MCF 10A (cell line): ENCODE measurements at places on chromosomes 11 and 22. TPM values are rescaled to one million over a fixed set of nuclear protein-coding genes. Genes with fewer than 3 reads are reported as not detected.
A peak's percentile ranks its signal among the peaks of the same experiment; 100 is the strongest.

DNA sequence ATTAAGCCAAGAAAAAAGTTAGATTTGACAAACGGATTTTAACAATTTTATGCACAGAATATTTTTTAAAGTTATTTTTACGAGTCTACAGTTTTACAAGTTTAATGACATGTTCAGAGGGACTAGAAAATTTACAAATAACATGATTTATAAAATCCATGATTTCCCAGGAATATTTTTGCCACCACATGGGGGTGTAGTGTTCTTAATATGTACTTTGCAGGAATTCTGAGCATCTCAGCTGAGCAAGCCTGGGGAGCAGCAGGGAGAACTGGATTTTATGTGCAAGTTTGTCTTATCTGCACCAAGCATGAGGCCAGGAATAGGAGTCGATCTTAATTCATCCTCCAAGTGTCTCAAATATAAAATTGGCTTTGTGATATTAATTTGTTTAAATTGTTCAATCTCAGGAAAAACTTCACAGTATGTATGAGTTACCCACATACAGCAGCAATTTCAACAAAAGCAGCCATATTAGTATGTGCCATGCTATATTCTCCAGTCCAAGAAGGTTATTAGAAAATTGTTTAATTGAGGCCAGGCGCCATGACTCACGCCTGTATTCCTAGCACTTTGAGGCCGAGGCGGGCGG lies 826.3 kb downstream of the DLG2 start:
- DNase-seq = peak; percentile 27

GRCh38 chr11:62513626-62514025 lies 33.0 kb downstream of the AHNAK start:
- no peak for DNase-seq

DNA sequence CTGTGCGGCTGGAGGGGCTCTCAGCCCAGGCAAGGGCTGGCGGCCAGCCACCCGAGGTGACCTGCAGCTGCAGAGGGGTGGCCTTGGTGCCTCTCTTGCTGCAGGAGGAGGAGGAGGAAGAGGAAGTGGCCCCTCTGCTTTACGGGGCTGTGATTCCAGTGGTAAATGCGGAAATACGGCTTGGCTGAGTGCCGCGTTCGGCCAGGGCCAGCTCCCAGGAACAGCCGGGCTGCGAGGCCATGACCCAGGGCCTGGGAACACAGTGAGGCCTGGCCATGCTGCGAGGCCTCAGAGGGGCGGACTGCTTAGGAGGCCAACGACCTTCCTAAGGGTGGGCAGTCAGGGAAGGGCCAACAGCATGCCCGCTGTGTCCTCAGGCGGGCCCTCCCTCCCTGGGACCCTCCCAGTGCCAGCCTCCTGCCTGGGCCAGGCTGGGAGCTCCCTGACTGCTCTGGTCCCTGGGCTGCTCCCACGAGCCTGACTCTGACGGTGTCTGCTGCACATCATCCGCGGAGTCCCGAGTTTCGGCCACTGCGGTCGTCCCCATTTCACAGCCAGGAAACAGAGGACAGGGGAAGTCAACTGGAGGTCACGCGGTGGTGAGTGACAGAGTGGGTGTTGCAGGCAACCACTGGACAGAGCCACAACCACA lies 20.8 kb upstream of the PPARA start:
- no peak for DNase-seq

DNA sequence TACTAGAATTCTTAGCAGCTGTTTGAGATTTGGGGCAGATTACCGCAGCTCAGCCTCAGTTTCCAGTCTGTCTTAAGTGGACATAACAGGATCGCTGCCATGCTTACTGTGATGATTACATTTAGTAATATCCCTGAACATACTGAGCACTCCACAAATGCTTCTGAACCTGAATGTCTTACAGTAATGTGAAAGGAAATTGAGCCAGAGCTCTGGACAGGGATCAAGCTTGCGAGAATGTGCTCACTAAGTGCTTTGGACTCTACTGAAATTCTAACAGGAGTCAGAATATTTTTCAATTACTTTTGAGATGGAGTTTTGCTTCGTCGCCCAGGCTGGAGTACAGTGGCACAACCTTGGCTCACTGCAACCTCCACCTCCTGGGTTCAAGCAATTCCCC lies 118.6 kb upstream of the RASSF10 start:
- DNase-seq = no peak

Gene UFD1
- 62.3 and 64.4 TPM in 2 replicates for total RNA-seq
